Central memory CD4-positive, alpha-beta T cell (primary cell): ENCODE measurements at places on chromosomes 2 and 18.

GRCh38 chr2:68653538-68653982 is 10.2 kb downstream of the PROKR1 start:
- DNase-seq, result peak; percentile 8

- peak; percentile 64 for DNase-seq
These were observed 8.3 kb downstream of the SLC4A5 start for GRCh38 chr2:74334931-74335333.

- peak; percentile 72 for DNase-seq
These were observed 30.7 kb downstream of the LYPD6B start for GRCh38 chr2:149068996-149069888.

DNA sequence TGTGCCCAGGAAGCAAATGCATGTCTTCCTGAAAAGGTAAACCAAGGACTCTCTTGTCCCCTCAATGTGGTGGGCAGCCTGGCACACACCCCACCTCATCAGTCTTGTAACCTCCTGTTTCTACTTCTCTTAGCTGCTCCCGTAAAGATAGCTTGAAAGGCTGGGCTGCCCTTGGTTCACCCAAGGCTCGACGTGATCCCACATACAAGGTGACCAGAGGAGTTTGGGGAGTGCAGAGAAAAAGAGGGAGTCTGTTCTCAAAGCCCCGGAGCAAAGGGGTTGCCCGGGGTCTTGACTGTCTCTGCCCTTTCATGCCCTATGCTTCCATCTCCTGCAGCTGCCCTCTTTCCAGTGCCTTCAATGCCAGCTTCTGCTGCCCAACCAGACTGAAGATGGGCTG is 18.3 kb upstream of the FOSL2 start:
- DNase-seq, result no peak

GRCh38 chr2:25817630-25818029 is 60.7 kb downstream of the ASXL2 start:
- no peak for DNase-seq

DNA sequence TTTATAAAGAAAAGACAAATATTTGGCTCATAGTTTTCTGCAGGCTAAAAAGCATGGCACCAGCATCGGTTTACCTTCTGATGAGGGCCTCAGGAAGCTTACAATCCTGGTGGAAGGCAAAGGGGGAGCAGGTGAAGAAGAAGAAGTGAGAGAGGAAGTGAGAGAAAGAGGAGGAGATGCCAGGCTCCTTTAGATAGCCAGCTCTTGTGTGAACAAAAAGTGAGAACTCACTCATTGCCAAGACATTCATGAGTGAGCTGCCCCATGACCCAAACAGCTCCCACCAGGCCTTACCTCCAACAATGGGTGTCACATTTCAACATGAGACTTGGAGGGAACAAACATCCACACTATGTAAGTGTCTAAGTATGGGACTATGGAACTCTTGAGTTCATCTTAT is 14.3 kb downstream of the CCDC150 start:
- DNase-seq, result no peak

DNA sequence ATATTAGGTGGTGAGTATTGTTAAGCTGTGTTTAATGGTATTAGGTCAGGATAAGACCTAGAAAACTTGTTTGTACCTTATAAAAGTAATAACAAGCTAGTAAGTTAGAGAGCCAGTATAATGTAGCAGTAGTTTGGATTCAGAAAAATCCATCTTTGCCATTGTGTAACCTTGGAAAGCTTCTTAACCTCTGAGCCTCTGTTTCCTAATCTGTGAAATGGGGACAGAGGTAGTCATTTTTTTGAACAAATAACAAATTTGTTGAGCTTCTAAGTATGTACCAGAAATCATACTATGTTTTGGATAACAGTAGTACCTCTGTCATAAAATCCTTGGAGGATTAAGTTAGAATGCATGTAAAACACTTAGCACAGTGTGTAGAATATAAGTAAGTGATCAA is 12.5 kb downstream of the GLS start:
- DNase-seq, result no peak

- DNase-seq, result no peak
These were observed 2.8 kb downstream of the PCBP1 start for GRCh38 chr2:70089983-70090525.

DNA sequence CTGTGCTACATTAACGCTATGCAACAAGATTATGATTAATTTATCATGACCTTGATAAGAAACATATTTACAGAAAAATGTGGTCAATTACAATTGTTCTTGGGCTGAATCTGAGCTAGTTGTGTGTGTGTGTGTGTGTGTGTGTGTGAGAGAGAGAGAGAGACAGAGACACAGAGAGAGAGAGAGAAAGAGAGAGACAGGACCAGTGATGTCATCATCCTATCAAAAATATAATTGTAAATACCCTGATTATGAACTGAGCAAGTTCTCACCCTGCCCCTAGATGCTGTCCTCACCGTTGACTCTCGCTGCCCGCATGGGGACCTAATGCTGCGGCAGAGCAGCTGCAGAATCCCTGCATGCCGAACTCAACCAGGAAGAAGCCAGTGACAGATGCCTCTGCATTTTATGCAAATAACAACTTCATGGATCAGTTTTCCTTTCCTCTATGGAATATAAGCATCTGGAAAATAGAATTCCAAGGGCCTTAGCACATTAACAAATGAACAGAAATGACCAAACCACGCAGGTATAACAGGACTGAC is 512.5 kb downstream of the PLCL1 start:
- no peak for DNase-seq

DNA sequence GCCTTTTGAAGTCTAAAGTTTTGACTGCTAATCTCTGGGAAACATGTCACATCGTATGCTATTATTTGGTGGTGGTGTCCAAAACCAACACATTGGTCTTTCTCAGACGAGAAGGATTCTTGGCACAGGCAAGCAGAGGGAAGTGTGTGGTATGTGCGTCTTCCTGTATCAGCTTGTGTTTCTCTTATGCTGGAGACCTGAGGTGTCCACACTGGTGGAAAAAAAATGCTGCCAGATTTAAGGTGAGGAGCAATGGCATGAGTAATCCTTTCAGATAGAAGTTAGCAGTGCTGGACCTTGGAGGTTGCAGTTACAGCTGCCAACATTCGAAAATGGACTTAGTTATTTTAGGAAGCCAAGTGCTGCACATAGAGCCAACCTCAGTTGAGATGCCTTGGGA is 11.7 kb upstream of the FHL2 start:
- DNase-seq, result no peak

- DNase-seq, result no peak
These were observed 198.3 kb downstream of the LDLRAD4 start for GRCh38 chr18:13416848-13417247.
